COR-L47 (cell line): ENCODE measurements at places on chromosomes 3 and 15.
A peak's percentile ranks its signal among the peaks of the same experiment; 100 is the strongest.

DNA sequence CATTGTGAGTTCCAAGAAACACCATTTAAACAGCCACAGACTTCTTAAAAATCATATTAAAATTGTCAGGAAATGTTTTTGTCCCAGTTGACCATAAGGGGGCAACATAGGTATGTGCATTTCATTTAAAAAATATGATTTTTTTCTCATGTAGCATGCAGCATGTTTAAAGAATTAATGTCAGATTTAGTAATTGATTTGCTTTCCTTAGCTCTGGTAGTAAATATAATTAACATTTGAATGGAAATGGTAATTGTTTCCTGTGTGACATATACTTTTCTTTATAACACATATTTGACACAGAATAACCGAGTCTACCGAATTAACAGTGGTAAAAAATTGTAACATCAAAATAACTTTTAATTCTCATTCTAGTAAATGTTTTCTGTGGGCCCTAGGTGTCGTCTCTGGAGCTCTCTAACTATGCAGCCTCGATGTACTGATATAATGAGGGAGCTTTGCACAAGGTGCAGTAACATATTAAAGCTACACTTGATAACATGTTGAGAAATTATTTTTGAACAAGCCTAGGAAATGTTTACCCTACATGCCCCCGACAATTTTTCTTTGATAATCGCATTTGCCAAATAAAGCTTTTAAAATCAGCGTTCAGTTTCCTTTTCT lies 34.9 kb downstream of the NXPE3 start:
- DNase-seq = peak; percentile 50

GRCh38 chr15:88714782-88715372 lies 76.1 kb downstream of the ISG20 start:
- DNase-seq = no peak

DNA sequence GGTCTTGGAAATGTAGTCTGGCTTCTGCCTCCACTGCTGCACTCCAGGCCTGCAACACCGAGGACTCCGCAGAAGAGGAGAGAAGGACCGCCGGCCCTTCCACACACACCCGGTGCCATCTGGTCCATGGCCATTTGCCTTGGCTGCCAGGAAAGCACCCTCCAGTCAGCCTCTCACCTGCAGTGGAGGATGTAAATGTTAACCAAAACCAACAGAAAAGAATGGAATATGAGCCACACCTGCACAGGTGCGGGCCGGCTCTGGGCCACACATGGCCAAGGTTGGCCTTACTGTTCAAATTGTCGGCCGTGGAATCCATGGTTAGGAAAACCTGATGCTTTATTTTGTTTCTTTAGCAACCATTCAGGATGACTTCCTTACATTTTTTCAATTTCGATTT lies 178.3 kb upstream of the C2CD4B start:
- DNase-seq = no peak

- no peak for DNase-seq
These were observed at the start of gene MAP4 for GRCh38 chr3:48016301-48016973. TSS of gene MAP4 (minus strand) at chr3:48016416. CDS start at chr3:47998860, 17,556 bp downstream.

DNA sequence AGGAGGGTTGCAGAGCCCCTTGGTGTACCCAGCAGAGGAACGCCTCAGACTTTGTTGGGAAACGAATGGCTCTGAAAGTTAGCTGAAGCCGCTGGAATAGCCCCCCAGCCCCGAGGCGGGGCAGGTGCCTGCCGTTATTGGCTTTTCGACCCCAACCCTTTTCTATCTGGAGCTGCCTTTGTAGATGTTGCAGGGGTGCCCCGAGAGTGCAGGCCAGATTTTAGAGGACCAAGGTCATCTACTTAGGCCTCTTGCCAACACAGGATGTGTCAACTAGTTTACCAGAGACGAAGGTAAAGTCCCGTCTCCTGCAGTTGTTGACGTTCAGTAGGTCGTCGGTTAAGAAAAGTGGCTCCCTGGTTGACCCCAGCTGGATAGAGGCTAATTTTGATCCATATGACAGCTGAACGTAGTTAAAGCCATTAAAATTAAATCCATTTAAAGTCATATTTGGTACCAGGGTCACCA lies 579 bp upstream of the UBE3A start:
- peak; percentile 19 for DNase-seq

- DNase-seq = no peak
These were observed 40.6 kb upstream of the ADAMTS9 start for GRCh38 chr3:64728428-64728827.

- no peak for DNase-seq
These were observed 10.9 kb downstream of the SLCO2A1 start for GRCh38 chr3:134018850-134019249.

- no peak for DNase-seq
These were observed 1161.4 kb downstream of the SI start for GRCh38 chr3:163916596-163917560.

DNA sequence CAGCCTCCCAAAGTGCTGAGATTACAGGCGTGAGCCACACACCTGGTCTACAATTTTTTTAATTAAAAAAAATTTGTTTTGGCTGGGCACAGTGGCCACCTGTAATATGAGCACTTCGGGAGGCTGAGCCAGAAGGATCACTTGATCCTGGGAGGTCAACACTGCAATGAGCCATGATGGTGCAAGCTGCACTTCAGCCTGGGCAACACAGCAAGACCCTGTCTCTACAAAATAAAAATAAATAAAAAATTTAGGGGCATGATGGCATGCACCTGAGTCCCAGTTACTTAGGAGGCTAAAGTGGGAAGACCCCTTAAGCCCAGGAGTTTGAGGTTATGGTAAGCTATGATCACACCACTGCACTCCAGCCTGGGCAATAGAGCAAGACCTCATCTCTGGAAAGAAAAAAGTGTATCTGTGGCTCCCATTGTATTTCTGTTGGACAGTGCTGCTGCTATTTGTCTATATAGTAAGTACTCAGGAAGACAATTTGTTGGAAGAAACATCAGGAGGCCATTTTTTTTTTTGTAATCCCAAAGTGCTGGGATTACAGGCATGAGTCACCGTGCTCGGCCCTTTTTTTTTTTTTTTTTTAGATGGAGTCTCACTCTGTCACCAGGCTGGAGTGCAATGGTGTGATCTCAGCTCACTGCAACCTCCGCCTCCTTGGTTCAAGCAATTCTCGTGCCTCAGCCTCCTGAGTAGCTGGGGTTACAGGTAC lies 27.5 kb upstream of the SH3BP5 start:
- DNase-seq = no peak

GRCh38 chr15:100829457-100829856 lies 50.2 kb upstream of the ALDH1A3 start:
- DNase-seq = no peak

DNA sequence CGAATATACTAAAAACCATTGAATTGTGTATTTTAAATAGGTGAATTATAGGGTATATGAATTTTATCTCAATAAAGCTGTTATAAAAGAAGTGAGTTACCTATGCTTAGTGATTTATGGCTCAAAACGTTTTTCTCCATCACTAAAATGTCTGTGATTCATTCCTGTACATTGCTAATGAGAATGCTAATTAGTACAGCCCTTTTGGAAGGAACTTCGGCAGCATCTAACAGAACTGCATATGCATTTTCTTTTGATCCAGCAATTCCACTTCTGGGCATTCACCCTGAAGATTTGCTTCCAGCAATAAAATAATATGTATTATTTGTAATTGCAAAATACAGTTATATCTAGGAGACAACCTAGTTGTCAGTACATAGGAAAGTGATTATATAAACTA lies 53.6 kb downstream of the TCF12 start:
- no peak for DNase-seq

- no peak for DNase-seq
These were observed 124.4 kb downstream of the DIPK2A start for GRCh38 chr3:144096016-144096415.

- no peak for DNase-seq
These were observed 3.0 kb downstream of the INKA1 start for GRCh38 chr3:49805897-49806701.

- DNase-seq = no peak
These were observed 491.8 kb downstream of the ZPLD1 start for GRCh38 chr3:102926618-102927017.

GRCh38 chr15:48976444-48977088 lies 12.8 kb upstream of the SHC4 start:
- DNase-seq = no peak

DNA sequence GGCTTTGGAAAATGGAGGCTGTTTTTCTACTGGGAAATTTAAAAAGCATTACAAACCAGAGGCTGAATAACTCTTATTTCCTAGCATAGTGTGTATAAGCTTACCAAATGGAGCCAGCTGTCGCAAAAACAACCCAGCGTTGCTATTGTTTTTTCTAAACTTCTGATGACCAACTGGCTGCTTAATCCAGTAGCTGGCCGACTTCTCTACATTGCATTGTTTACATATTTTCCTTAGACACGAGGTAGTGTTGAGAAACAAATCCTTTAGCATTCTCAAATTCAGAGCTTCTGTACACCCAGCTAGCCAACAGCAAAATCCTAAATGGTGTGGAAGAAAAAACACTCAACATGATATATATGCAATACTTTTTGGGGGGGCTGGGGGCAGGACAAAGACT lies 161.0 kb upstream of the ADAMTS9 start:
- DNase-seq = no peak

GRCh38 chr3:183449391-183449790 lies 21.0 kb upstream of the MCF2L2 start:
- DNase-seq = peak; percentile 35

DNA sequence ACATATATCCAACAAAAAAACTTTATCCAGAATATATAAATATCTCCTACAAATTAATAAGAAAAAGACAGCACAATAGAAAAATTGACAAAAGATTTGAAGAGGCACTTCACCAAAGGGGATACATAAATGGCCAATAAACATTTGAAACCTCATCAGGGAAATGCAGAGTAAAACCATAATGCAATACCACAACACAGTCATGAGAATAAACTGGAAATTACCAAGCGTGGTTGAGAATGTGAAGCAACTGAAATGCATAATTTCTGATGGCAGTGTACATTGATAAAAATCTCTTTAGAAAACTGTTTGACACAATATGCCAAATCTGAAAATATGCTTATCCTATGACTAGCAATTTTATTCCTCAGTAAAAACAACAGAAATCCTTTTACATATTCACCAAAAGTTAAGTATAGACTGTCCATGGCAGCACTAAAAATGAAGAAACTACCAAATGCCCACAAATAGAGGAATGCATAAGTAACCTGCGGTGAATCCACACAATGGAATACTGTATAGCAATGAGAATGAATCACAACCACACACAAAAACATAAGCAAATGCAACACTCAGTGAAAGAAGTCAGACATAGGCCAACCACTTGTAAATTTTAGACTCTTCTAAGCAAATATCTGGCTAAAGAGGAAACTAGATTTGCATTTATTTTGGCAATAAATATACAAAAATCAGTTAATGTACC lies 7.9 kb downstream of the LYZL4 start:
- DNase-seq = no peak

DNA sequence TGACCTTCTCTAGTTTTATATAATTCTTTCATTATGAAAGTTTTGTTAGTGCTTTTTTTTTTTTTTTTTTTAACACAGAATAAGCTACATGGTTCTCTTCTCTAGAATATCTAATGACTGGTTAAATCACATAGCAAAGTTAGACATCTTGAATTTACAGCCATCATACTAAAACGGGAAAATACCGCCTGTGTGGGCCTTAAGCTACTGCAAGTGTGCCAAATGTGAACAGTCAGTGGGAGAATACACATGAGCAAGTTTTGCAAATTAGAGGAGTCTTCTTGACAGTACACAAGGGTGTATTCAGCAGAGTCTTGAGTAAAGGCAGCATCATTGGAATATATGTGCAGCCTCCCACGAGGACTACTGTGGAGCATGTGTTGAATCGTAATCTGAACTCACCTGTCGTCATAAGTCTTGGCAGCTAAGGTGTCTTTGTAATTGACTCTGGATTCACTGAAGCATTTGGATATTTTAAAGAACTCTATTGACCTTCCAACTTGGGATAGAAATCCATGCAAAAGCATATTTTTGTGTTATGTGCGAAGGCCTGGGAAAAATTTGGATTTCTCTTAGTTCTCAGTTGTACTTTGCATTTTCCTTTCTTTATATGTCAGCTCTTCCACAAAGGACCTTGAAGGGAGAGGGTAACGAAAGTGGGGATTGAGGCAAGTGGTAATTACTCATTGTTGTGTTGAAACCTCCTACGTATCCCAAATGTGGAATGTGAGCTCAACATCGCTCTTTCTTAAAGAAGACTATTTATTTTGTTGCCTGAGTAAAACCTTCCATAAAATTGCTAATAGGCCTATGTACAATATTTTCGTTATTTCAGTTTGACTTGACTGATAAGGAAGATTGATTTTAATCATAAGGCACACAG lies 117.4 kb downstream of the ATG7 start:
- no peak for DNase-seq

DNA sequence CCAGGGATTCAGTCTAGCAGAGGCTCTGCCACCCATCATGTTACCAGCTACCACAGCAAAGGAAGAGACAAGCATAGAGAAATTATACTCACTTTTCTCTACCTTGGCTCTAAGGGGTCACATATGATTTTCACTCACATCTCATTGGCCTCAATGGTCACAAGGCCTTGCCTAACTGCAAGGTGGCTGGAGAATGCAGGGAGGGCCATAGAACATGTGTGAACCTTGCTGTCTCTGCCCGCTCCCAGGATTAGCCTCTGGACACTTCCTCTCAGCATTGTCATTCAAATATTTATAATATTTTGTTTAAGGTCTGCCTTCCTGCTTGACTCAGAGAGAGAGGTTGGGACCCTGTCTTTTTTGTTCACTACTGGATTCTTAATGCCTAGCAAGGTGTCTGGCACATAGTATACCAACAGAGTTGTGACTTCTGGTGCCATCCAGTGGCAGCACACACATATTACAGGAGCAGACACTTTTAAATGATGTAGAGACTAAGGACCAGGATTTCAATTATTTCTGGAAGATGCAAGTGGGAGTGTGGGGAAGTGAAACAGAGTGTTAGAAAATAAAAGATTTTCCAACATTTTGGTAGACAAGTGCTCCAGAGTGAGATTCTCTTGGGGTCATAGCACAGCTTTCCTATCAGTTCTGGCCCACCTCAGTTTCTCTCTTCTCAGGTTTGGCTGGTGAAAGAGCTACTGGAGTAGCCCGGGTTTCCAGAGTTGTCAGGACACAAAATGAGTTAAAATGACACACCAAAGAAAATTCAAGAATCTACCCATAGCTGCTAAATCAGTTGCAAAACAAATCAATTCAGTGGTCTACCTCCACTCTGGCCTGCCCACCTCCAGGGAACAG lies 119.0 kb upstream of the RASGRP1 start:
- no peak for DNase-seq

DNA sequence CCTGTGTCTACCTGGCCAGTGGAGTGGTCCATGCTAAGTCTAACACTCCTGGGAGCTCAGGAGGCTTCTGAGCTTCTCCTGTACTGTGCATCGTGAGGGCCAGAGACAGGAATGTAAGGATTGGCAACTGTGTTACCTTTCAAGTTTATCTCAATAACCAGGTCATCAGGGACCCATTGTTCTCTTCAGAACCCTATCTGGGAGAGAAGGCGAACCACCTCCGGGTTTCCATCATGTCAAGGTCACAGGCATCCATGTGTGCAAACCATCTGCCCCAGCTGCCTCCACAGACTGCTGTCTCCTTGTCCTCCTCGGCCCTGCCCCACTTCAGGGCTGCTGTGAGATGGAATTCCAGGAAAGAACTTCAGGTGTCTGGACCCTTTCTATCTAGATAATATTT lies 5.9 kb downstream of the ANKRD63 start:
- DNase-seq = no peak

- no peak for DNase-seq
These were observed 662 bp downstream of the UBL7 start for GRCh38 chr15:74460298-74460697.
